ENCODE measurements at places on chromosomes 16 and 17.

DNA sequence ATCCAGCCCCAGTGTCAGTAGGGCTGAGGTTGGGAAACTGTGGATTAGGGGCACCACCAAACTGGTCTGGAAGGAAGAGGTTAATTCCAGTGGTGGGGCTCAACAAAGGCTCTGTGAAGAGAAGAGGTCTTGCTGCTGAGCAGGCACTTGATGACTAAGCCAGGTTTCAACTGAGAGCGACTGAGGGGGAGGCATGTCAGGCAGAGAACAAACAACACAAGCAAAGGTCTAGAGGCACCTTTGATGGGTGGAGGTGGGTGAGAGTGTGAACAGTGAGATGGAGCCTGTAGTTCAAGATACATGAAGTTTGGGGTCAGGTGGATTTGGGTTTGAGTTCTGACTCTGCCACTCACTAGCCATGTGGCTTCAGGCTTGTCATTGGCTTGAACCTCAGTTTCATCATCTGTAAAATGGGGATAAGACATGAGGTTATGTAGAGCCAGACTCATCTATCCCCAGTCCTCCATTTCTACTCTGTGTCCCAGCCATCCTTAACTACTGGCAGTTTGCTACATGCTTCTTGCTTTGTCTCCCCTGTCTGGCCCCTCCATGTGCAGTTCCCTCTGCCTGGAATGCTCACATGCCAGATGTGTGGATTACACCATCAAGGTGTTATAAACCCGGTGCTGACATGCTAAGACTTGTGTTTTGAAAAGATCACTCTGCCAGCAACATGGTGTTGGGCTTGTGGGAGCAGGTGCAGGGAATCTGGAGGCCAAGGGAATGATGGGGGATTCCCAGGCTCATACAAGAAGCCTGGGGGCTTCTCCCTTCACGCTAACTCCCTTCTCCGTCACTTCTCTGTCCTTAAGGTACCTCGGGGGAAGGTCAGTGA, 3.0 kb upstream of the RMI2 start:
- no peak for DNase-seq
- H3K27ac ChIP-seq = no peak overlapping the region
- H3K27me3 ChIP-seq = peaks cover 2% of the 10 kb centered on the region
- no peaks in the 10 kb centered on the region for H3K36me3 ChIP-seq
- peaks cover 5% of the 10 kb centered on the region for H3K4me1 ChIP-seq

- H3K4me3 ChIP-seq = no peak overlapping the region
- H3K27me3 ChIP-seq = no peaks in the 10 kb centered on the region
- no peak overlapping the region for H3K27ac ChIP-seq
- H3K4me1 ChIP-seq = peaks cover 6% of the 10 kb centered on the region
- no peaks in the 10 kb centered on the region for H3K36me3 ChIP-seq
- DNase-seq = no peak
Measured at GRCh38 chr17:48251950-48252349, 144.4 kb downstream of the SNX11 start.

- H3K27ac ChIP-seq = no peak overlapping the region
- H3K27me3 ChIP-seq = peaks cover 11% of the 10 kb centered on the region
- no peaks in the 10 kb centered on the region for H3K36me3 ChIP-seq
- H3K4me3 ChIP-seq = no peak overlapping the region
Measured at GRCh38 chr17:7587420-7588151, 2.3 kb downstream of the SOX15 start.

DNA sequence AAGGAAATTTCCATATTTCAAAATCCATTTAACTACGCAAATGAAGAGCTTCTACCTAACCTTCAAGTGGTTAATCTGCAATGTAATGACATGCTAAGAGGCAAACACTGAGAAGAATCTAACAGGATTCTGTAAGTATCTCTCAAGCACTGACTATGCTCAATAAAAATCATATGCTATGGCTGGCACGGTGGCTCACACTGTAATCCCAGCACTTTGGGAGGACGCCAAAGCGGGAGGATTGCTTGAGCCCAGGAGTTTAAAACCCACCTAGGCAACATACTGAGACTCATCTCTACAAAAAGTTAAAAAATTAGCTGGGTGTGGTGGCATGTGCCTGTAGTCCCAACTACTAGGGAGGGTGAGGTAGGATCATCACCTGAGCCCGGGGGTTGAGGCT, 32.7 kb downstream of the GNA13 start:
- H3K36me3 ChIP-seq = no peaks in the 10 kb centered on the region
- H3K4me3 ChIP-seq = no peak overlapping the region
- H3K4me1 ChIP-seq = peaks cover 4% of the 10 kb centered on the region
- DNase-seq = no peak
- H3K27me3 ChIP-seq = peaks cover 2% of the 10 kb centered on the region

DNA sequence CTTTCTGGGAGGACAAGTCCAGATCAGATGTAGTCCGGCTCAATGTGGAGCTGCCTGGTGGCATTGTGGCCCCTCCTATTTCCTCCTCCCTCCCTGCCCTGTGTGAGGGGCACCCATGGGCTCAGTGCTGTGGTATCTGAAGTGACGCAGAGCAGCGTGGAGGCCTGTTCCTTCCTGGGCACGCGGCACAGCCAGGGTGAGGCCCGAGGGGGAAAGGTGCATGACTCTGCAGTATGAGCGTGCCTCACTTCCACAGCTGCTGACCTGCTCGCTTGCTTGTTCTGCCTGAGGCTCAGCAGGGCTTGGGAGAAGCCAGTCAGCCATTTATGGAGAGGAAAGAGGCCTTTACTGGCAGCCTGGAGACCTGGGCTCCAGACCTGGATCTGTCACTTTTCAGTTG, 11.7 kb downstream of the TMEM238L start:
- peaks cover 2% of the 10 kb centered on the region for H3K27me3 ChIP-seq
- no peak overlapping the region for H3K27ac ChIP-seq
- peaks cover 17% of the 10 kb centered on the region for H3K4me1 ChIP-seq
- no peak overlapping the region for H3K4me3 ChIP-seq

DNA sequence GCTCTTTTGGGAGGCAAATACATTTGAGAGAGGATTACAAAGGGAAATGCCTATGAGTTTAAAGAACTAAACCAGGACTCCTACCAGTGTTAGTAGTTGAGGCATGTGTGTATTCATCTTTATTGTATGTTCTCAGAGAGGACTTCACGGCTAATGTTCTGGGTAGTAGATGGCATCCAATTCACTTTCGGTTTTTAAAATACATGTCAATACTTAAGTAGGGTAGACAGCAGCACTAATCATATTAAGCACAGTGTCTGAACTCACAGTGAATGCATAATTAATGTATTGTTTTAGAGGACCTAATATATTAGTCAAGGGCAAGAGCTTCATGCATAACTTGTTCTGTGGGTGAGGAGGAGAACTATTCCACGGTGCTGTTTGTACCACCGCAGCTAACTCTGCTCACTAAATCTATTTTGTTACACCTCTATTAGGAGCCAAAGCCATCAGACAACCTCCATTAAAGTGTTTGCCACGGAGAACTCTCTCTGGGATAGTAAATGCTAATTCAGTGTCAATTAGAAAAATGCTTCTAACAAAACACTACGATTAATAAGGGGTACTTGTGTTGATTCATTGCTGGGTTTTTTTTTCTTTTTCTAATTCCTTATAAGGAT, 56.3 kb downstream of the COX10 start:
- no peak overlapping the region for H3K27ac ChIP-seq
- peaks cover 19% of the 10 kb centered on the region for H3K4me1 ChIP-seq
- H3K27me3 ChIP-seq = no peaks in the 10 kb centered on the region
- no peaks in the 10 kb centered on the region for H3K36me3 ChIP-seq

GRCh38 chr17:49667854-49668253, 10.0 kb downstream of the SPOP start:
- peaks cover 6% of the 10 kb centered on the region for H3K4me1 ChIP-seq
- H3K27me3 ChIP-seq = no peaks in the 10 kb centered on the region
- no peak for DNase-seq
- H3K4me3 ChIP-seq = no peak overlapping the region
- no peak overlapping the region for H3K27ac ChIP-seq

- no peaks in the 10 kb centered on the region for H3K27me3 ChIP-seq
- no peaks in the 10 kb centered on the region for H3K4me1 ChIP-seq
- no peaks in the 10 kb centered on the region for H3K36me3 ChIP-seq
Measured at GRCh38 chr16:76796416-76796815, 394.6 kb upstream of the MON1B start.

DNA sequence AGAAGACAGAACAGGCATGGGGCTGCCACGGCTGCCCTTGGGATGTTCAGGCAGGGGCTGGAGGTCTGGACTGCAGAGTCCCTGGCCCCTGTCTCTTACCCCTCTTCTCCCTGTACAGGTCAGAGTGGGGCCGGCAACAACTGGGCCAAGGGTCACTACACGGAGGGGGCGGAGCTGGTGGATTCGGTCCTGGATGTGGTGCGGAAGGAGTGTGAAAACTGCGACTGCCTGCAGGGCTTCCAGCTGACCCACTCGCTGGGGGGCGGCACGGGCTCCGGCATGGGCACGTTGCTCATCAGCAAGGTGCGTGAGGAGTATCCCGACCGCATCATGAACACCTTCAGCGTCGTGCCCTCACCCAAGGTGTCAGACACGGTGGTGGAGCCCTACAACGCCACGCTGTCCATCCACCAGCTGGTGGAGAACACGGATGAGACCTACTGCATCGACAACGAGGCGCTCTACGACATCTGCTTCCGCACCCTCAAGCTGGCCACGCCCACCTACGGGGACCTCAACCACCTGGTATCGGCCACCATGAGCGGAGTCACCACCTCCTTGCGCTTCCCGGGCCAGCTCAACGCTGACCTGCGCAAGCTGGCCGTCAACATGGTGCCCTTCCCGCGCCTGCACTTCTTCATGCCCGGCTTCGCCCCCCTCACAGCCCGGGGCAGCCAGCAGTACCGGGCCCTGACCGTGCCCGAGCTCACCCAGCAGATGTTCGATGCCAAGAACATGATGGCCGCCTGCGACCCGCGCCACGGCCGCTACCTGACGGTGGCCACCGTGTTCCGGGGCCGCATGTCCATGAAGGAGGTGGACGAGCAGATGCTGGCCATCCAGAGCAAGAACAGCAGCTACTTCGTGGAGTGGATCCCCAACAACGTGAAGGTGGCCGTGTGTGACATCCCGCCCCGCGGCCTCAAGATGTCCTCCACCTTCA, 11.7 kb downstream of the TUBB3 start:
- H3K4me3 ChIP-seq = no peak overlapping the region
- peaks cover 11% of the 10 kb centered on the region for H3K4me1 ChIP-seq
- H3K27me3 ChIP-seq = peaks cover 43% of the 10 kb centered on the region

DNA sequence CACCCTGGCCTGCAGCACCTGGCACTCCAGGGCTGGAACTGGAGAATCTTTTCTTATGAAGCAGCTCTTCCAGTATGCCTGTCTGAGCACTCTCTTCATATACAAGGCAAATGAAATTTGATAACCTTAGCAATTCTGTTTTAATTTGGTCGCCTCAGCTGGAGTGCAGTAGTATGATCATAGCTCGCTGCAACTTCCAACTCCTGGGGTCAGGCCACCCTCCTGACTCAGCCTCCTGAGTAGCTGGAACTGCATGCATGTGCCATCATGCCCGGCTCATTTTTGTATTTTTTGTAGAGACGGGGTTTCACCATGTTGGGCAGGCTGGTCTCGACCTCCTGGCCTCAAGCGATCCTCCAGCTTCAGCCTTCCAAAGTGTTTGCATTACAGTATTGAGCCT, 140.8 kb upstream of the CHMP6 start:
- peaks cover 6% of the 10 kb centered on the region for H3K36me3 ChIP-seq
- H3K4me3 ChIP-seq = no peak overlapping the region
- H3K4me1 ChIP-seq = peaks cover 13% of the 10 kb centered on the region
- H3K27me3 ChIP-seq = peaks cover 5% of the 10 kb centered on the region
- DNase-seq = no peak

GRCh38 chr17:21287703-21288449, 3.4 kb downstream of the MAP2K3 start:
- peaks cover 21% of the 10 kb centered on the region for H3K4me1 ChIP-seq
- no peak for DNase-seq
- peak overlapping the region; percentile 49 for H3K4me3 ChIP-seq
- H3K27me3 ChIP-seq = peaks cover 12% of the 10 kb centered on the region
- peaks cover 4% of the 10 kb centered on the region for H3K36me3 ChIP-seq

- peaks cover 3% of the 10 kb centered on the region for H3K4me1 ChIP-seq
- peaks cover 6% of the 10 kb centered on the region for H3K27me3 ChIP-seq
- DNase-seq = no peak
- H3K4me3 ChIP-seq = no peak overlapping the region
Measured at GRCh38 chr16:86477642-86478041, 32.7 kb upstream of the FOXF1 start.

DNA sequence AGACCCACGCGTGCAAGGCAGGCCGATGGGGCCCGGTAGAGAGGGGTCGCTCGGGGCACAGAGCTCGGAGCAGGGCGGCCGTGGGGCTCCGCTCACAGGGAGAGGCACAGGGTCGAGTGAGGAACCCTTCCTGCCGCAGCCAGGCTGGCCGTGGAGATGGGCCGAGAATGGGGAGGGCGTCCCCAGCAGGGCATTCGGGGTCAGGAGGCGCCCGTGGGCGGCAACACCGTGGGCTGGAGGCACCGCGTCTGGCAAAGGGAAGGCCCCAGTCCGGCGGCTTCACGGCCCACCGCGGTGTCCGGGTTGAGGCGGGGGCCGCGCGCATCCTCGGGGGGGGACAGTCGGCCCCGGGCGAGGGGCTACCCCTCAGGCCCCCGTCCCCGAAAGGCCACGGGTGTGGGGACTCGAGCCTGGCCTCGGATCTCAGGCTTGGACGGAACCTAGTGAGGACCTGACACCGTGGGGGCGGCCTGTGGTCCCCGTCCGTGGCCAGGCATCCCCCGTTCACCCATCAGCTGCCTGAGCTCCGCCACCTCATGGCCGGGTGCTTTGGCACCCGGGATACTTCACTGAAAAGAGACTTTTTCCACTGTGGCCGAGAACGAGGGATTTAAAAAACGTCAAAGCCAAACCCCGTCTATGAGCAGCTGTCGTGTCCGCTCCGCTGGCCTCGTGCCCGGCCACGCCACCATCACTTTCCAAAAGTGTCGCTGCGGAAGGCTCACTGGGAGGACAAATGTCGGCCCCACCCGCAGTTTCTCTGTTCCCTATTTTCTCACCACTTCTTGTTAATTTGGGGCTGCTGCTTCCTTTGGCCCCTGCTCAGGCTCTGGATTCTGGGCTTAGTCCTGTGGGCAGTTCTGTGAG, 73.6 kb downstream of the METRNL start:
- no peaks in the 10 kb centered on the region for H3K36me3 ChIP-seq
- H3K4me3 ChIP-seq = no peak overlapping the region
- H3K4me1 ChIP-seq = peaks cover 6% of the 10 kb centered on the region
- peaks cover 9% of the 10 kb centered on the region for H3K27me3 ChIP-seq
- H3K27ac ChIP-seq = no peak overlapping the region
- no peak for DNase-seq

DNA sequence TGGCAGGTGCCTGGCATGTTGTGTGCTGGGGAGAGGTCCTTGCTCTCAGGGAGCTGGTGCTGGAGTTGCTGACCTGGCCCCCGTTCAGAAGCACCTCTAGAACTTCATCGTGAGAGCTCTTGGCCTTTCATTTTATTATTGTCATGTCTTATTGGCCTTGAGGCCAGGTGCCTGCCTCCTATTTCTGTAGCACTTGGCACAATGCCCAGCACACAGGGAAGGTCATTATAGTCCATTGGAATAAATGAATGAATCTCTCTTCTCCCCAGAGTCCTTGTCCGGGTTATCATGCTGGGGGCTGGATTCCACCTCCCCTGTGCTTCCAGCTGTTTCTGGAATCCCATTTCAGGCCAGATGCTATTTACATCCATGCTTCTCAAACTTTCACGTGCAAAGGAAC, 169.2 kb downstream of the HAPSTR1 start:
- H3K27me3 ChIP-seq = no peaks in the 10 kb centered on the region
- peaks cover 4% of the 10 kb centered on the region for H3K4me1 ChIP-seq
- no peaks in the 10 kb centered on the region for H3K36me3 ChIP-seq
- no peak for DNase-seq
- no peak overlapping the region for H3K4me3 ChIP-seq

All from glutamatergic neuron (in vitro differentiated cells).